ENCODE measurements at places on chromosomes 7 and 10.

DNA sequence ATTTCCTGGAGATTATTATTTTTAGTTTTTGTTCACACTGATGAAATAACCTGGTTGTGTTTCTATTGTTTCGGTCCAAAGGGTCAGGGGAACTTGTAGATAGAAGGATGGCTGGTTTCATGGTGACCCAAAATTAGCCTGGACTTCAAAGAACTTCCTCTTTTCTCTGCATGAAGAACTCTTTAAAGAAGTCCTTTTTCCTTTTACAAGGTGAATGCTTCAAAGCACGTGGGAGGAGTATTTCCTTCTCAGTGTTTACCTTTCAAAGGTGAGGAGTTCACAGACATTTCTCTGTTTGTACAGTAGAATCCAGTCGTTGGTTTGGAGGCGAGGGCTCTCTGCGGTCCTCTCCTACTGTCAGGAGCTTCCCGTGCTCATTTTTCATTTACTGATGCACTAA is 561.7 kb downstream of the GATA3 start:
- DNase-seq, result no peak

DNA sequence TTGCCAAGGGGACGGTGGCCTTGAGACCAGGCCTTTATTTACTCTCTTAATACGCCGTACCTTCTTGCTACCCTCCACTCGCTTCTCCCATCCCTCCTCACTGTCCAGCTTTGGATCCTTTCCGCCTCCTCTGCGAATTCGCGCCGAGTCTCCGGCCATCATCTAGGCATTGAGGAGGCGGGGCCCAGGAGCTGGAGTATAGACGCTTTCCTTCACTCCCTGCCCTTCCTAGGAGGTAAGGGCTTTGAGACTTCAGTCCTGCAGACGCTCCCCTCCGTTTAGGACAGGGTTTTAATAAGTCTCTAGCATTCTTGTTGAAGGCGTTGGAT is 538 bp downstream of the TFAM start:
- DNase-seq, result peak; percentile 19

- DNase-seq, result no peak
Measured at GRCh38 chr10:24716295-24716694, 7.4 kb downstream of the ARHGAP21 start.

DNA sequence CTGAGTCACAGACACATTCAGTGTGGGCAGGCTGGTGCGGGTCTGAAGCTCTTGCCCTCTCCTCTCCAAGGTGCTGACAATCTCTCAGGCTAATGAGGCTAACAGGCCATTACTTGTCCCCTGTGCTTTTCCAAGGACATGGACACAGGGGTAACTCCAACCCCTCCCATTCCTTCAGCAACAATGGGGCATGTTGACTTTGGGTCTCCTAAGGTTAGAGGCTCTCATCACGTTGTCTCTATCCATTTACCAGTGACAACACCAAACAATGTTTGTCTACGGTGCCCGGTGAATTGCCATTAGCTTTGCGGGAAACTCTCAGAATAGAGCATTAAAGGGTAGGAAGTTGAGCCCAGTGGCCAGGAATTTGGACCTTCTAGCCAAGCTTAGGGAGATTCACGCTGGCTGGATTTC is 101.6 kb upstream of the TNS3 start:
- DNase-seq, result no peak

- DNase-seq, result peak; percentile 16
Measured at GRCh38 chr7:123070702-123071286, 75.3 kb upstream of the TAS2R16 start.

GRCh38 chr10:118449521-118449920 is 107.4 kb upstream of the FAM204A start:
- DNase-seq, result no peak

DNA sequence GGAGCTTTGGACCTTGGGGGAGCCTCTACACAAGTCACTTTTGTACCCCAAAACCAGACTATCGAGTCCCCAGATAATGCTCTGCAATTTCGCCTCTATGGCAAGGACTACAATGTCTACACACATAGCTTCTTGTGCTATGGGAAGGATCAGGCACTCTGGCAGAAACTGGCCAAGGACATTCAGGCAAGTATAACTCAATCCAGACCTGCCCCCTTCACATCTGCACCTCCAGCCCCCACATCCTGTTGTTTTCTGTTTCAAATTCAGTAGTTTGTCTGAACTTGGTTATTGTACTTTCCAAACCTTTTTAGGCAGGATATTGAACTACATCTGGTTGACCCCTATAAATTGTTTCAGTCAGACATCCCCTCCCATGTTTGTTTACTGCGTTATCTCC is 62.4 kb upstream of the CC2D2B start:
- DNase-seq, result no peak

DNA sequence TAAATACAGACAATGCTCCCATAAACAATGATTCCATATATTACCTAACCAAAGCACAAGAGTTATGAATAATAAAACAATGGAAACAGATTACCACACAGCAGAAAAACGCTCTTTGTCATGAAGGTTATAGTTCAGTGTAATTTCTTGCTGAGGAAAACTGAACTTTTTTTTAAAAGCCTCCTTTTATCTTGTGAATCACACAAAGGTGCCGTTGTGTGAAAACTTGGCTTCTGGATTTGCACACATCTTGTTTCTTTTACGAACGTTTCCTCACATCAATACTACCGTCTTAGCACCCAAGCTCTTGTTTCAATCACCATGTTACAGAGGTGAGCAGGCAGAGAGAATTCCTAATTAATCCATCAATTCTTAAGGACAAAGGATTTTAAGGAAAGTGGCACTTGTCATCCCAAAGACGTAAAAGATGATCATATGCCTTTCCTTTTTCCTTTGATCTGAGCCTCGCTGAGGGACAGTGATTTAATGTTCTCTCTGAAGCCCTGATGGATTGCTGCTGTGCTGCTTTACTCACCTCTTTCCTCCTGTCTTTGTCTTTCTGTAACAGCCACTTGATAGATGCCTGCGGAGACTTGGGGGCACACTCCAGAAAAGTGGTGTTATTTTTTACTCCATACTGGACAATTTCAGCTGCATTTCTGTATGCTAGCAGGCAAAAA is 110.1 kb downstream of the CD36 start:
- DNase-seq, result no peak

GRCh38 chr7:65004575-65004974 is 1.9 kb downstream of the ERV3-1 start:
- no peak for DNase-seq

- DNase-seq, result peak; percentile 77
Measured at GRCh38 chr7:128164061-128164954, 76.8 kb upstream of the LEP start.

GRCh38 chr7:1579481-1580421 is 9.9 kb upstream of the PSMG3 start:
- DNase-seq, result peak; percentile 54

- DNase-seq, result peak; percentile 36
Measured at GRCh38 chr7:133783276-133783675, 343.9 kb upstream of the LRGUK start.

DNA sequence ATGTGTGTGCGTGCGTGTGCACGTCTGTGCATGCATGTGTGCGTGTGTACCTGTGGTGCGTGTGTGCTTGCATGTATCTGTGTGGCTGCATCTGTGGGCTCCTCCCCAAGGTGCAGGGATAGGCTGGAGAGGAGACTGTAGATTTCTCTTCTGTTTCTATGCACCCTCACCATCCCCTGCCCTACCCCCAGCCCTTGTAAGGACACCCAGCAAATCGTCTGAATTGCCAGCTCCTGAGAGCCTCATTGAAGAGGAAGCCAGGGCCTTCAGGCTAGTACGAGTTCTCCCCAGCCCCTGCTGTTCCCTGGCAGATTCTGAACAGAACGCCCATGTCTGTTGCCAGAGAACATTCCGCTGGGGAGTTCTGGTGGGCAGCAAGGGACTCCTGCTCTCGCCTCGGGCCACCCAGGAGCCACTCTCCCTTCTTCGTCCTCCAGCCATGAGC is 17.0 kb upstream of the TRIM8 start:
- no peak for DNase-seq

GRCh38 chr7:25353732-25354131 is 125.4 kb upstream of the NPVF start:
- DNase-seq, result no peak

DNA sequence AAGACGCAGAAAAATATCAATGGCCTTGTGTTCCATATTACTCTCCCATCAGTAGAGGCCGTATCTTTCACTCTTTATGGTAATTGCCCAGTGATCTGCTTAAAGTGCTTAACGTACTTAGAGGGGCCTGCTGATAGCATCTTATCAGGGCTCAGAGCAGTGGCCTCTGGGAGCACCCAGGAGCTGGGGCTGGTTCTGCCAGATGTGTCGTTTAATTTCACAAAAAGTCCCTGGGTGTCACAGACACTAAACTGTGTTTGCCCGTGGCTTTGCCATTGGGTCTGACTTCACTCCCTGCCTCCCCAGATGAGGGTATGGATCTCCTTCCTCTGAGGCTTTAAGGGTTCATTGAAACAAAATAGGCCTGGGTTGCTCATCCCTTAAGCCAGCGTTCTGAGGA is 435.3 kb downstream of the GATA3 start:
- no peak for DNase-seq

GRCh38 chr7:108086546-108086945 is 43.6 kb downstream of the LAMB4 start:
- DNase-seq, result peak; percentile 58

DNA sequence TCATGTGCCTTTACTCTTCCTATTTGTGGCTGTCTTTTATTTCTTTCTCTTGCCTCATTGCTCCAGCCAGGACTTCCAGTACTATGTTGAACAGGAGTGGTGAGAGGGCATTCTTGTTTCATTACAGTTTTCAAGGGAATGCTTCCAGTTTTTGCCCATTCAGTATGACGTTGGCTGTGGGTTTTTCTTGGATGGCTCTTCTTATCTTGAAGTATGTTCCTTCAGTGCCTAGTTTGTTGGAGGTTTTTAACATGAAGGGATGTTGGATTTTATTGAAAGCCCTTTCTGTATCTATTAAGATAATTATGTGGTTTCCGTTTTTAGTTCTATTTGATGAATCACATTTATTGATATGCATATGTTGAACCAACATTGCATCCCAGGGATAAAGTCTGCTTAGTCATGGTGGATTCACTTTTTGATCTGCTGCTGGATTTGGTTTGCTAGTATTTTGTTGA is 96.8 kb downstream of the GLCCI1 start:
- DNase-seq, result peak; percentile 87

DNA sequence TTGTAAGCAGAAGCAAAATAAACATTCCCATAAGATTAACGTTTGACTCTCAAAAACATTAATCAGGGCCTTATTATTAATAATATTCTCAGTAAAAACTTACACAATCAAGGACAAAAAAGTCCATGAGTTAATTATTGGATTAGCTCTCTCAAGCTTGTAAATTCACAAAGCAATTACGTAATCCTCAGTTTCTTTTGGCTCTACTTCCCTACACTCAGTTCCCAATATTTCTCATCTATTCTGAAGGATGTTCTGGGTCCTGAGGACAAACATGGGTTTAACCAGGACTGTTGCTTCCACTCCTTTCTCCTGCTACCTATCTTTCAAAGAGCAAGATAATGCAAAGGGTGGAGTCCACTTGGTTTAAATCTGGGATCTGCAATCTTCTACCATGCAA is 15.1 kb downstream of the FBXL13 start:
- peak; percentile 18 for DNase-seq

DNA sequence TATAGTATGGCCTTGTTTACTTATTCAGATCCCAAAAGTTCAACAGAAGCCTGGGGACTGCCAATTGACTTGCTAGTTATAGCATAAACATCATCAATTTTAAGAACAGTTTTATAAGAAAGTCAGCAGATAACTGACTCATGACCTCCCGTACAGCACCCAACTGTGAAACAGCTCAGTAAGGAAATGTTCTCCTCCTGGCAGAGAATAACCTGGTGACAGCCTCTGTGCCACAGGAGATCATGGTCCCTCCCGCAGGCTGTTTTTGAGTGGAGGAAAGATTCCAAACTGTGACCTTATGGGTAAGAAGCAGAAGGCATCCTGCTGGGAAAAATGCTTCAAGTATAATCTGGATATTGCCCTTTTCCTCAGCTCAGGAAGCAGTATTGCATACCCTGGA is 182.5 kb downstream of the SEMA3D start:
- DNase-seq, result peak; percentile 18

DNA sequence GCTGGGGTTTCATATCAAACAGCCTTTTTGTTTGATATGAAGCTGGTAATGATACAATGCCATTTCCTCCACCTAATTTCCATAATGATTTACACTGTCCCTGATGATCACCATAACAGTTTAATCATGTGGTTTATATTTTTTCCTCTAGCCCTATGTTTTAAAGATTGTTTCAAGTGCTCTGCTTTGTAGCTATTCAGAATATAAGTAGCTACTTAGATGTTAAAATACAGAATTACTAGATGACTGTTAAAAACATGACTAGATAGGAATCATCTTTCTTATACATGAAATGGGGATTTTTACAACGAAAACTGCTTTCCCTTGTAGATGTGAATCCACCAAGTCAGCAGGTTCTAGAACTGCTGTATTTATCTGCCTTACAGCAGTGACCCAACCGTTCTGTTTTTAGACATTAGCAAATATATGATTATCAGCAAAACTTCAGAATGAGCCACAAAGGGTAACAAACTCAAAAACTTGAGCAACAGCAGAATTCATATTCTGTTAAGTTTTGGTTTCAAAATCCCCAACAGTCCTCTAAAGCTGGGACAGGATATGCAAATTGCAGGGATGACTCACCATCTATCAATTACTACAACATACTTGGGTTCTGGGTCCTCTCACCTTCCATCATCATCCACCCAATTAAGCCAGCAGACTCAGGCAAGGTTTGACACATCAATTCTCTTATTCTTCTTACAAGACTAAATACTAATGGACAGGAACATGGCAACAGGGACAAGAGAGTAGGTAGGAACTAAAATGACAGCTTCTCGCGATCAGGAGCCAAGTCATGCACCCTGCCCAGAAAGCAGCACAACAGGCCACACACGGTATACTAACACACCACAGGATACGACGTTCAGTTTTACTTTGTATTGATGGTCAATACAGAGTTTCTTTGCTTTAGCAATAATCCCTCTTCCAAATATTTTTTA is 83.9 kb downstream of the PIP4K2A start:
- peak; percentile 69 for DNase-seq

DNA sequence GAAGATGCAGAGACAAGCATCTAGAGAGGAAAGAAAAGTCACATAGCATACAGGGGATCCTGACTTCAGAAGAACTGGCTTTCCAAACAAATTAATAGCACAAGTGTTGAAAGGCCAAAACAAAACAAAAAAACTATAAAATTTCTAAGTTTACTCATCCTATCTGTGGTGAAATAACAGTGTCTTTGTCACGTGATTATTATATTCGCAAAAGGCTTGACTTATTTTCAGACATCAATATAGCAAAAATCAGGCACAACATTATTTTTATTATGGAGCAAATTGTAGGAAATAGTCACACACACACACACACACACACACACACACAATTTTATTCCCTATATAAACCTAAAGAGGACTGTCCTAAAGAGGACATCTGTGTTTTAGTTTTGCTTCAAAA is 272.3 kb downstream of the CNTNAP2 start:
- DNase-seq, result no peak

Data from fibroblast of mammary gland (primary cell).